Aorta (tissue), 5 donors: ENCODE measurements at places on chromosomes 1 and 21. TPM values are rescaled to one million over a fixed set of nuclear protein-coding genes. Genes with fewer than 3 reads are reported as not detected.
A peak's percentile ranks its signal among the peaks of the same experiment; 100 is the strongest.

DNA sequence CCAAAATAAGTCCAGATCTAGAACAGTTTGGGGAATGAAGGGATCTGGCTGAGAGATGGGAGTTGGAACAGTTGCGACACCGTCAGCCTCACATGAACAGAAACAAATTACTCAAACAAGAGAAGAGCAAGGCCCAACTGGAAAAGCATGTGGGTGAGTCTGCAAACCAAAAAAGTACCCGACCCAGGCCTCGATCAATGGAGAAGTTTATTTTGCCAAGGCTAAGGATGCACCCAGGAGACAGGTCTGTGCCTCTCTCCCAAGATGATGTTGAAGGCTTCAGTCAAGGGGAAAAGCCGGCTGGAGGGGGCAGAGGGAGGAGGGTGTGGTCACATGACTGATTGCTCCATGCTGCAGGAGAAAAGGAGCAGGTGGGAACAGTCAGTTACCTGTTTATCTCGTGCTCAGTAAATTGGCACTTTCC is 42.3 kb downstream of the KRTAP10-1 start:
- DNase-seq, result peak; percentile 33

DNA sequence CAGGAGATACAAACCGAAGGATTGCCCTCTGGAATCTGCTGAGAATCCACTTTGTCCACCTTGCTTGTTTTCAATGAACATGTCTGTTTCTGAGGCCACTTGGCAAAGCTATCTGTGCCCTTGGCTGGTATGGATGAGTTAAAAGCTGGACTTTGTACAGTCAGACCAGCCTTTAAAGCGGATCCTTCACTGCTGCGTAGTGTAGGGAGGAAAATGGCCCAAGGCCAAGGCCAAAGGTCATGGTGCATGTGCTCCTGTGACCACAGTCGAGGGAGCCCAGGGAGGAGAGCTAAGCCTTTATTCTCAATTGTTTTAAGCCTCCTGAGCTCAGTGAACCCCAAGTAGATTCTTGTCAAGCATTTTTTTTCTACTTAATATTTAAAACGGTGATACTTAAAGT is 37.0 kb downstream of the KCNJ15 start:
- DNase-seq, result no peak

DNA sequence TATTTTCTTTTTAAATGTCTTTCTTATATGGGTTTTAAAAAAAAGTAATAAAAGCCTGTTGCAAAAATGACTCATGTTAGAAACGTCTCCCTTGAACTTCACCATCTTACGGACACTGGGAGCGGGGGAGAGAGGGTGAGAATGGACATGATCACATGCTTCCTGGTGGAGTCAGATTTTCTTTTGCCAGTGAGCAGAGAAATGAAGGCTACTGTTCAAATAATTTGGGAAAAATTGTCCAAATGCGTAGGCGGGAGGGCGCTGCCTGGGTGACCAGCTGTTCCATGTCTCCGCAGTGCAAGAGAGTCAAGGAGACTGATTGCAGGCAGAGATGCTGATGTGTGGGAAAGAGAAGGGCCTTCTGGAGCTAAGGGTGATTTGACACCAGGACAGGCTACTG is 23.1 kb downstream of the EIF2D start:
- DNase-seq, result no peak

DNA sequence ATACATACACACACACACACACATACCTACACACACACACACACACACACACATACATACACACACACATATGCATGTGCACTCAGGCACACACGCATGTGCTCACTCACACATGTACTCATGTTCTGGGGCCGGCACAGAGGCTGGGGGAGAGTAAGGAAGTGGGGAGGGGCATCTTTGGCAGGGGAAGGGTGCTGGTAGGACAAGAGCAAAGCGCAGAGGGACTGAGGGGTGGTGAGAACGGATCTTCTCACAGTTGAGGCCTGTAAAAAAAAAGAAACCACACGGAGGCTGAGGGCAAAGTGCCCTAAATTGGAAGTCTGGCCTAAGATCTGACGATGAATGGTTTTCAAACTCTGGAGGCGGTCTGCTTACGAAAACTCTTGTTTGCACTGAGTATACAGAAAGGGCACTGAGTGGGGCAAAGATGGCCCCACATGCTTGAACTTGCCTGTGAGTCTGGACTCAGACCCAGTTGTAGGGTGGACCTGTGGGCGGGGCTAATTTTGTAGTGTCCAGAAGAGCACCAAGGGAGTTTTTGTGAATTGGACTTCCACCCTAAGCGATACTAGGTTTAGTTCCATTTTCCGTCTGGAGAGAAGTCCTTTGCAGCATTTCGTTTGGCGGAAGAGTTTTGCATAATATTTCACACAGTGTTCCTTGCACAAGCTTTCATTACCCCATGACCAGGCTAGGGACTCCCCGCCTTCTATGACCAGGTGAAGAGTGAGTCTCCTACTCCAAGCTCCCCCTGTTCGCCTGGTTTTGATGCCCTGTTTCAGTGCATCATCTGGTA is 79.3 kb upstream of the LYST start:
- DNase-seq, result no peak

The SELP gene
- 9.1 TPM for total RNA-seq

GRCh38 chr1:41773144-41773591 is 145.6 kb downstream of the HIVEP3 start:
- DNase-seq, result no peak

DNA sequence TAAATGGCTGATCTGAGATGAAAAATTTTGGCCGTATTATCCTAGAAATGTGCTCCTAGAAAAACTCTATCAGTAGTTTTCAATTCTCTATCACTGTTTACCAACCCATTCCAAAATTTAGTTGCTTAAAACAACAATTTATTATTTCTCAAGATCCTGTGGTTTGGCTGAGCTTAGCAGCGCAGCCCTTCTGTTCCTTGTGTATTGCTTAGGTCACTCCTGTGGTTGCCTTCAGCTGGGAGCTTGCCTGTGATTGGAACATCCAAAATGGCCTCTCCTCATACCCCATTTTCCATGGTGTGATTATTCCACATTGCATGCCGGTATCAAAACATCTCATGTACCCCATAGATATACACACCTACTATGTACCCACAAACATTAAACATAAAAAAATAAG is 22.8 kb upstream of the STUM start:
- DNase-seq, result no peak

The HES2 gene
- total RNA-seq, result 0.49 TPM

DNA sequence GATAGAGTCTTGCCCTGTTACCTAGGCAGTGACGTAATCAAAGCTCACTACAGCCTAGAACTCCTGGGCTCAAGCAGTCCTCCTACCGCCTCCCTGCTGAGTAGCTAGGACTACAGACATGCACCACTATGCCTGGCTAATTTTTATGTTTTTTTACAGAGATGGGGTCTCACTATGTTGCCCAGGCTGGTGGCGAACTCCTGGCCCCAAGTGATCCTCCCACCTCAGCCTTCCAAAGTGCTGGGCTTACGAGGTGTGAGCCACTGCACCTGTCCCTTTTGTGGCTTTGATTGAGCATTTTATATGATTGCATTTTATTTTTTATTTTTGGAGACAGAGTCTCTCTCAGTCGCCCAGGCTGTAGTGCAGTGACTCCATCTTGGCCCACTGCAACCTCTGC is 25.8 kb downstream of the SDCCAG8 start:
- DNase-seq, result no peak
